ENCODE measurements at places on chromosomes 13 and 19.
A peak's percentile ranks its signal among the peaks of the same experiment; 100 is the strongest.

DNA sequence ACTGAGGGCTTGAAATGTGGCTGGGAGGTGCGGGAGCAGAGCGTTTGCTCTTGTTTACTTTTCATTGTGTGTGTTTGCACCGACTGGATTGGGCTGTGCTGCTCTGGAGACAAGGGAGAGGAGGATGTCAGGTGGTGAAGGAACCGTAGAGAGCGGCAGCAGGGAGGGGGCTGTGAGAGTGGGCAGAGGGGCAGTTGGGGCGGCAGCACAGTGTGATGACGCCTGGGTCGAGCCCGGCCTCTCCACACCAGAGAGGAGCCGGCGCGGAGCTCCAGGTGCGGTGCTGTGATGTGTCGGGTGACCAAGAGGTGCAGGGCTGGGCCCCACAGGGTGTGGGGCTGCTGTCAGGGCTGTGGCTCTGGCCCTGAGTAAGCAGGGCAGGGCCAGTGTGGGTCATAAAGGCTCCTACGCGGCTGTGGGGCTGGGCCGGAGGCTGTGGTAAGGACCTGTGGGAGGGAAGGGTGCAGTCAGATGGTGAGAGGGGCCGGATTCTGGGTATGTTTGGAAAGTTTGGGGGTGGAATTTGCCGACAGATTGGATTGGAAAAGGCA is 10.5 kb downstream of the NAXD start:
- DNase-seq, result no peak

- DNase-seq, result peak; percentile 33
Observed at GRCh38 chr19:30696514-30696913, 324.3 kb downstream of the ZNF536 start.

GRCh38 chr19:10416380-10417257 is 3.7 kb upstream of the PDE4A start:
- peak; percentile 73 for DNase-seq

DNA sequence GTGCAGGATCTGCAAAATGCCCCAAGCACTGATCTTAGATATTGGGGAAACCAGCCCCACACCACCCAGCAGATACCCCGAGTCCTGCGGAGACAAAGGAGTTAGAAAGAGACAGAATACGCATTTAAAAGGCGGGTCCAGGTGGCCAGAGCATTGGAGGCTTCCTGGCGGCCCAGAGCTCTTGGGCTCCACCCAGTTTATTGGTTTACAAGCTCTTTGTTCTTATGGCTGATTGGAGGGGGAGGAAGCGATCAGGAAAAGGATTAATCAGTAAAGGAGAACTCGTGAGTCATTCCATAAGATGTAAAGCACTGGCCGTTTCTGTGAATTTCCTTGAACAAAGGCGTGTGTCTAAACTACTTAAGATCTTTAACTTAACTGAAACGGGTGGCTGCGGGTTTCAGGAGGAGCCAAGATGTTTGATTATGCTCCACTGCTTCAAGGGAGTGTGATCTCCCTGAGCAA is 926 bp downstream of the ZNF587 start:
- no peak for DNase-seq

GRCh38 chr19:10701955-10702525 is 801 bp downstream of the QTRT1 start:
- DNase-seq, result no peak

Measured in GM12891 (cell line).